Spleen (tissue), 13 donors: ENCODE measurements at places on chromosomes 5 and 9. TPM values are rescaled to one million over a fixed set of nuclear protein-coding genes. Genes with fewer than 3 reads are reported as not detected.

DNA sequence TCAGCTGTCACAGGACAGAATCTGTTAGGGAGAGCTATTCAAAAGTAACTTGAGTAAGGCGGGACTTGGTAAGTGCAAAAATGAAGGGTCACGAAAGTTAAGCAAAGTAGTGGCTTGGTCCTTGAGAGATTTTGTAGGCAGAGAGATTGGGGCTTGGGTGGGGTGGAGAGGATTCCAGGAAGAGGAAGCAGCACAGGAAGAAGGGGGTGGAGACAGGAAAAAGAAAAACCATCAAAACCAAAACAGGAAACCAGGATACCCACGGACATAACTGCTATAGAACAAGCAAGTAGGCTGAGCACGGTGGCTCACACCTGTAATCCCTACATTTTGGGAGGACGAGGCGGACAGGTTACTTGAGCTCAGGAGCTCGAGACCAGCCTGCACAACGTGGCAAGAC, 3.7 kb downstream of the ROPN1L start:
- DNase-seq, result no peak

DNA sequence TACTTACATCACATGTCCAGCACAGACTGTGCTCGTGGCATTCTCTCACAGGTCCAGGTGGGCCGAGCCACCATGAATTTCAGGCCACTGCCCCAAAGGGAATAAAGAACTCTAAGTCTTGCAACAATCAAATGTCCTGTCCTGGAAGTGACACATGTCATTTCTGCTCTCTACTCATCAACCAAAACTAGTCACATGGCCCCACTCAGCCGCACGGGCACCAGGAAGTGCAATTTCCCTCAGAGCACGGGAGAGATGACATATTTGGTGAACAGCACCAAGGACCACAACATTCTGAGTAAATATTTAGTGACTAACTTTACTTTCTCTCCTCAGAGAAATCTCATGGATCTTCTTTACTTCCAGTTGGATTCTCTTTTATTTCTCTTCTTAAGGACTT, 131.1 kb upstream of the TUT7 start:
- no peak for DNase-seq

DNA sequence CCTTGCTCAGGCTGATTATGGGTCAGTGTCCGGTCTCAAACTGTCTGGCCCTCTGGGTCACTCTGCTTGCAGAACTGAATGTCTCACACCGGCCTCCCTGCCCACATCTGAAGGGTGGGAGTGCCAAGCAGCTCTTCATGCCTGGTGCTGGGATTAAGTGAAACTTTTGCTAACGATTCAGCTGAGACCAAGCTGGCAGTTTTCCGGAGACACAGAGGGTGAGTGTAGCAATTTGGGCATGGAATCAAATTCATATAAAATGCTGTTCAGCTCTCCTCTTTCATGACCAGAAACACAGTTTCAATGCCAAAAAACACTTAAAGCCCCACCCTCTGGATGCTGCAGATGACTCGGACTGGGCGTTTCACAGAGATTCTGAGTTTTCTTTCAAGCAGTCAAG, 207.5 kb downstream of the NXNL2 start:
- no peak for DNase-seq

GRCh38 chr9:100580257-100580656, 2.4 kb downstream of the CAVIN4 start:
- DNase-seq, result no peak

- peak; percentile 85 for DNase-seq
These were observed 1.2 kb upstream of the NSD1 start for GRCh38 chr5:177132136-177133095.

DNA sequence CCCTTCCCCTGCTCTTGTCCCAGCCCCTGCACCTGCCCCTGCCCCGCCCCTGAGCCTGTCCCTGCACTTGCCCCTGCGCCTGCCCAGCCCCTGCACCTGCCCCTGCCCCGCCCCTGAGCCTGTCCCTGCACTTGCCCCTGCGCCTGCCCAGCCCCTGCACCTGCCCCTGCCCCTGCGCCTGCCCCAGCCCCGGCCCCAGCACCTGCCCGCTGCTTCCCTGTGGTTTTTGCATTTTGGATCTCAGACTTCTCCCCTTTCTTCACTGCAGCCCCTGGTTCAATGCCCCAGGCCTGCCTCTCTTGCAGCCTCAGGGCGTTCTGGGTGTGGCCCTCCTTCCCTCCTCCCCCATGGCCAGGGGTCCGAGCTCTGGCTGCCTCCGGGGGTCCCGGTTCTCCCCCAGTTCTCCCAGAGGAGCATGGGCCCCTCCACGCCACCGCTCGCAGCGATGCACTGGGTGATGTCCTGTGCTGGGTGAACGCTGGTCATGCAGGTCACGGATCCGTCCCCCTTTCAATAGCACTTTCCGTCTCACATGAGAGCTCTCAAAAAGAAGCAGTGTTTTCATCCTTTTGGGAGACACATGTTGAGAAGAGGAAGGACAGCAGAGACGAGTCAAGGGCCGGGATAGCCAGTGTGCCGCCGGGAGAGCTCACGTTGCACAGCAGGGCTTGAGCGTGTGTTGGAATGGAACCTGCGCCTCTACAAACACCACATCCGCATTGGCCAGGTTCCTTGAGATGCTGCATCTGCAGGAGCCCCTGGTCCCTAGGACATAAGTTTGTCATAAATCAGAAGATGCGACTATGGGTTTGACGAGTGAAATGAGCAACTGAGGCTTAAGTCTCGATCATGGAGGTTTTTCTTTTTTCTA, 44.0 kb upstream of the IRX4 start:
- DNase-seq, result no peak

- DNase-seq, result no peak
These were observed 179.7 kb downstream of the TSSK1B start for GRCh38 chr5:113255105-113255504.

DNA sequence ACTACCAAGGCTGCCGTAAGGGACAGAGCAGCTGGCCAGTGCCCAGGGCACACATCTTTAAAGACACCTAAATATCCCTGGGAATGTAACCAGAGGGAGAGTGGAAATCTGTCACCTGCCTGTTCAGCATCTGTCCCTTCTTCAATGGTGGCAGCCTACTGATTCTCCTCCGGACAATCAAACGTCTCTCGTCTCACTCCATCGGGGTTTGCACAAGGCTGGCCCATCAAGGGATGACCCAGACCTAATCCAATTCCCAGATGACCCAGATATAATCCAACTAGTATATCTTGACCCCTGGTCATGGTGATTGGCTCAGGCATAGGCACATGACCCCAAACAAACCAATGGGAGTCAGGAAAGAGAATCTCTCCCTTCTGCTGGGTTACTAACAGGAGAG, 93.5 kb downstream of the HRH2 start:
- DNase-seq, result no peak

GRCh38 chr9:99296291-99296951, 74.3 kb downstream of the SEC61B start:
- peak; percentile 85 for DNase-seq

- DNase-seq, result peak; percentile 92
These were observed 52.8 kb downstream of the PRRT1B start for GRCh38 chr9:131598121-131598520.

GRCh38 chr9:31023847-31024246, 1360.6 kb upstream of the ACO1 start:
- DNase-seq, result no peak

Gene BTNL8
- total RNA-seq, result 2.8 TPM

Gene TYRP1
- not detected for total RNA-seq
